Stimulated activated CD4-positive, alpha-beta T cell treated with anti-CD3 and anti-CD28 coated beads, Interleukin-15, amount 100 ng/mL, for 48 hours (primary cell): ENCODE measurements at places on chromosomes 3 and 15.

DNA sequence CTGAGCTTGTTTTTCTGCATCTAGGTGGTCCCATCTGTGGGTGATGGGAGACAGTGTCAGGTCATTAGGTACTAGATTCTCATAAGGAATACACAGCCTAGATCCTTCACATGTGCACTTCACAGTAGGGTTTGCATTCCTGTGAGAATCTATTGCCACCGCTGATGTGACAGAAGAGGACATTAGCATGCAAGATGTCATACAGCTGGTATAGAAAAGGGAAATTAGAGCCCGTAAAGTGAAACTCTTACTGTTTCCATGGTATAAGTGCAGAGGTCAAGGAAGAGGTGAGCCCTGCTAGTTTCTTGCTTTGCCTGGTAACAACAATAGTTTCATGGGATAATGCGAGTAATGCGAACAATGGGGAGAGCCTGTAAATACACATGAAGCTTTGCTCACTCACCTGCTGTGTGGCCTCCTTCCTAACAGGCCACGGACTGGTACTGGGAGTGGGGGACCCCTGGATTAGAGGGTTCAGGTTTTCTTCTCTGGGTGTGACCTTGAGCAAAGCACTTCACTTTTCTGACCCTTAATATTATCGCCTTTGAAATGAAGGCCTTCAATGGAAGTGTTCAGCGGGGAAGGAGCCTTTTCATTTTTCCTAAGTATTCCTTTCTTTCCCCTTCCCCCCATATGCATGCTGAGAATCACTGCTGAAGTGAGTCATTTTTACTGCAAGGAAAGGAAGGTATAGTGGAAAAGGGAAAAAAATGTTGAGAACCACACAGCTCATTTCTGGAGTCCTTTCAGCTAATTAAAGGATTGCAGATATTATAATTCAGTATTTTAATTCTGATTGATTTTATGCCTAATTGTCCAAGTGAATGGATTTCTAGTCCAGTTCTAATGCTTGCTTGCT lies 286.4 kb downstream of the UBE2E2 start:
- DNase-seq: no peak

GRCh38 chr3:76369170-76369569 lies 583.8 kb upstream of the ZNF717 start:
- no peak for DNase-seq

- no peak for DNase-seq
Observed at GRCh38 chr3:82157952-82158351, 396.5 kb upstream of the GBE1 start.

- DNase-seq: no peak
Observed at GRCh38 chr15:67130166-67130565, 64.8 kb downstream of the SMAD3 start.

DNA sequence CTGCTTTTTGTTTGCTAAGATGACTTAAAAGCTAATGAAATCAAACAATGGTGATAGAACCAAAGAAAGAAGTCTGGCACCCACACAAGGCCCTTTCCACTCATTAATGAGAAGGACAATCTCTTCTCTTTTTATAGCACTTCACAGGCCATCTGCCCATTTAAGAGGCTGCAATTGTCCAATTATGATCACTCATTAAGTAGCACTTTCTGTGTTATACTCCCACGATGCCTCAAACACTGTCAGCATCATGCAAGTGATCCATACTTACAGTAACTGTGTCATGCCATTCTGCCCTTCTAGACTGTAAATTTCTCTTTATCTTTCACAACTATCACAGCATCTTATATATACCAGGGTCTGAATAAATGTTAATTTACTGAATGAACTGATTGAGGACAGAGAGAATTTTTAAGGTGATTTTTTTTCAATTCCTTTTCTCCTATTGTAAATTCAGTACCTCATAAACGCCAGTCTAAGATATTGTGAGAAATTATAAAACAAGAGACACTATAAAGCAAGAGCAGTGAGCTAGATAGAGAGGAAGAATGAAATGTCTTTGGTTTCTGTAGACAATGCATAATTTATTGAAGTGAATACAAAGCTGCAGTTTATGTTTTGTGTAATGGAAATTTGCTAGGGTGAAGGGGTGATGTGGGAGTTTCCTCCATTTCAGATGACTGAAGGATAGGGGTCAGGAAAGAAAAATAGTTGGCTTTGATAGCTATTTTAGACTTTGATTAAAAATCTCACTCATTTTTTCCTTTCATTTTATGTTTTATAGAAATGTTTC lies 17.3 kb downstream of the CD200 start:
- no peak for DNase-seq

GRCh38 chr15:45958924-45959323 lies 324.1 kb downstream of the SQOR start:
- no peak for DNase-seq

DNA sequence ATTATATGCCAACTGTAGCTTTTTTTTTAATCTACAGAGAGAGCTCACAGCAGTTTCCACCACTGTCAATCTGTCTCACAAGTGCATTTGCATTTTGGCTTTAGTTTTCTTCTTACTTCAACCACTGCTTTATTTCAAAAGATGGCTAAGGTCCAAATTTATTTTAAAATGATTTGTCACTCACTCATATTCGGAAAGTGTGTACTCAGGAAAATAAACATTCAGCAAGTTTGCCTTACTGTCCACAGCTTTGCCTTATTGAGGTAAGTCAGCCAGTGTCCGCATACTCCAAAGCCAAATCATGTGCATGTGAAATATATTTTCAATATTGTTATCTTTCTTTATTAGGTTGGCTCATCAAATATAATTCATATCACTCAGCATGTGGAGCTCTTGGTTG lies 240.7 kb upstream of the ARHGEF26 start:
- DNase-seq: no peak

DNA sequence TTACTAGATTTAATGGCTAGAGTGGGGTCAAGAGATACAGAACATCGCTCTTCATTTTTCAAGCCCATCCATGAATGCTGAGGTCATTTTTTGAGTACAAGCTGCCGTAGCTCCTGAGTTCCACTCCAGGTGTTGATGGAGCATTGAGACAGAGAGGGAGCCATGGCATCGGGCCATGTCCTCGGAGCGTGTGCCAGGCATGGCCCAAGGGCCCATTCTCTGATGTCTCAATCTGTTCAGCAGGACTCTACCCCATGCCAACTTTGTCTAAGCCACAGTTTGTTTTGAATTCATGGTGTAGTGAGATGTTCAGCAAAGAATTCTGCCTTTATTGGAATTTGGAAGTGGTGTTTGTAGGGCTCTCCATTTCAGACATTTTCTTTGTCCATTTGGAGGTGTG lies 110.5 kb upstream of the ADAMTS9 start:
- DNase-seq: no peak

- DNase-seq: no peak
Observed at GRCh38 chr3:61058836-61059235, 192.4 kb downstream of the FHIT start.

GRCh38 chr3:151955356-151955755 lies 81.9 kb downstream of the SUCNR1 start:
- DNase-seq: no peak

DNA sequence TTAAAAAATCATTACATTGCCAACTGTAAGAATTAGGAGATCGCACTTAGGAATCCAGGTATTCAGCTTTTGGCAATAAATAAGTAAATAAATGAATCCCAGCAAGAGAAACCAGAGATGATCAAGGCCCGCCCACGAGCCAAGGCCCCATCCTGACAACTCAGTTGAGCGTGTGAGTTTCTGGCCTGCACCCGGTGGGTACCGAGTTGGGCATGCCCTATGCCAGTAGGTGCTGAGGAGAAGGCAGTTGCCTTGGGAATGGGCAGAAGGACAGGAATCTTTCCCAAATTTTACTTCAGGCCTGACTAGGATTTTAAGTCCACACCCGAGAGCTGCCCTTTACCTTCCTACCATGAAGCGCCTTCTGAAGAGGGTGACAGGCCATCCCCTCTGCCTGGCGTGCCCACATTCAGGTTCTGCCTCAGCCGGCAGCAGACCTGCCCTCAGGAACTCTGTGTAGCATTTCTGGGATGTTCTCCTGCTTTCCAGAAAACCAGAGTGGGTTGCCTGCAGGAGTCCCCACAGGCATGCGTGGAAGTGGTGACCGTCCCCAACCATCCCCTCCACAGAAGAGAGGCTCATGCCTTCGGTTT lies 99.3 kb upstream of the ALDH1A3 start:
- DNase-seq: no peak

DNA sequence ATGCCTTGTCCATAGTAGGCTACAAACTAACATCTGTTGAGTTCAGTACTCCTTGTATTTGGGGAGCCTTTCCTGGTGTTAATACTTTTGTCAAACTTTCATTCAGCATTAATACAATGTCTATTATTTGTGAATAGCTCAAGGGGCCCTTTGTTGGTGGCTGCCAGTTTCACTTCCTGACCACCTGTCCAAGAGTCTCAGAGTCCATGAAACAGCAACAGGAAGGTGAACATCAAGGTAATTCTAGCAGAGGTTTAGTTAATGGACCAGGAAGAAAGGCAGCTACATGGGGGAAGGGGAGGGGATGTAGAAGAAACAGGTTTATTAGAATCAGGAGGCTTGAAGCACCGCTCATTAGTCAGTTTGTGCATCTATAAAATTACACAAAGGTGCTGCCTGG lies 386.9 kb downstream of the PDCD6IP start:
- DNase-seq: no peak

- DNase-seq: no peak
Observed at GRCh38 chr3:120875989-120876388, 32.0 kb upstream of the STXBP5L start.

DNA sequence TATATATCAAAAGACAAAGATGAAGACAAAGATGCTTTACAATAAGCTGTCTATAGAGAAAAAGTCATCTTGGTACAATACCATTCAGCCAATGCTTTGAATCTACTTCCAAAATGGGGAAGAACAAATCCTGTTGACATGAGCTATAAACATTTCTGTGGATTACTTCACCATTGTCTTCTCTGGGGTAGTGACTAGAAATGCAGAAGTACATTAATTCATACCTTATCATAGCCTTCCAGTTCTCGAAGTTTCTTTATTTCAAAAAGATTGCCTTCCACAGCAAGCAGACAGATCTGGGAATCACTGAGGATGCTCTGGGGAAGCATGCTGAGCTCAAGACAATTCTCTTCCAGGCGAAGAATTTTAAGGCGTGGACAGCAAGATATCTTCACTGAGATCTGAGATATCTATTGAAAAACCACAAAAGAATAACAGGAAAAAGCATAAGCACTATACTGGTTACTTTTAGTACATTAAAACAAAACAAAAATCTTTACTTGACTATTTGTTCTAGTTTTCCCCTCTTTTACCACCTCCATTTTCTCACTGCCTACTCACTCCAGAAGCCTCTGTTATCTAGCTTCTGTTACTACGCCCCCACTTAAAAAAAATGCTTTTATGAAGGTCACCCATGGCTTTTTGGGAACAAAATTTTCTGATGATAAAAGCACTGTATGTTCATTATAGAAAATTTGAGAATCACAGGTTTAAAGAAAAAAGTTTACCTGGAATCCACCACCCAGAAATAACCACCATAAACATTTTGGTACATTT lies 3.6 kb downstream of the LRRC57 start:
- no peak for DNase-seq
